Renal pelvis (tissue), 12 donors: ENCODE measurements at places on chromosomes 12 and 14. TPM values are rescaled to one million over a fixed set of nuclear protein-coding genes. Genes with fewer than 3 reads are reported as not detected.
A peak's percentile ranks its signal among the peaks of the same experiment; 100 is the strongest.

- DNase-seq, result no peak
Measured at GRCh38 chr12:15831315-15831978, 42.3 kb upstream of the EPS8 start.

GRCh38 chr14:37140176-37140575 lies 32.2 kb downstream of the SLC25A21 start:
- no peak for DNase-seq

GRCh38 chr12:26287671-26288381 lies 92.5 kb downstream of the SSPN start:
- peak; percentile 29 for DNase-seq

DENND5B gene
- 24.4 TPM for polyA plus RNA-seq

IL26 gene
- not detected for polyA plus RNA-seq

CTSG gene
- 0.71 TPM for polyA plus RNA-seq

ASB2 gene
- polyA plus RNA-seq, result 0.29 TPM

- no peak for DNase-seq
Measured at GRCh38 chr14:67446371-67447032, 34.5 kb upstream of the PLEK2 start.

DNA sequence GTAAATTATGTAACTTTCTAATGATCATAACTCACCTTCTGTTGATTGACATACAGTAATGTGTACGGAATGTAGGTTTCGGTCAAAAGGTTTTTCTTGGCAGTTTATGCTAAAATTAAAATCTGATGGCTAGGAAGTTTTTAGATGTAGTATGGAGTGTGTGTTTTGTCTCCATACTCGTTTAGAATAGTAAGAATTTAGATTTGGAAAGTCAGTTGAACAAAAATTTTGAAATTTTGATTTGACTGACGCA lies 859 bp downstream of the PALS1 start:
- DNase-seq, result no peak

GRCh38 chr12:3753544-3754284 lies 805 bp upstream of the CRACR2A start:
- DNase-seq, result no peak

- no peak for DNase-seq
Measured at GRCh38 chr14:73786636-73787485, 64.8 kb upstream of the PTGR2 start.

DNA sequence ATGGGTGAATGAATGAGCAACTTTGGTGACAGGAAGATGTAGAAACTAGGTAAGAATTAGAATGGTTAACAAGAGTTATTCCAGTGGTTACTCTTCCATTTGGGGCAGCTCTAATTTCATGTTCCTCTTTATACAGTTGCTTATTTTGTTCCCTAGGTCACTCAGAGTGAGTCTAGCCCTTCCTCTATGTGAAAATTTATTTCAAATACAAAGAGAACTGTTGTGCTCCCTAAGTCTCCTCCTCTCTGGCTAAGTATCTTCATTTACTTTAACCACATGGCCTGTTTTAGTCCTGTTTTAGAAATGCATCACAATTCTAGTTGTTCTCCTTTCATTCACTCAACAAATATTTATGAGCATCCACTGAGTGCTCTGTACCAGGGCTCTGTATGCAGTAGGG lies 51.1 kb upstream of the HIF1A start:
- no peak for DNase-seq

DNA sequence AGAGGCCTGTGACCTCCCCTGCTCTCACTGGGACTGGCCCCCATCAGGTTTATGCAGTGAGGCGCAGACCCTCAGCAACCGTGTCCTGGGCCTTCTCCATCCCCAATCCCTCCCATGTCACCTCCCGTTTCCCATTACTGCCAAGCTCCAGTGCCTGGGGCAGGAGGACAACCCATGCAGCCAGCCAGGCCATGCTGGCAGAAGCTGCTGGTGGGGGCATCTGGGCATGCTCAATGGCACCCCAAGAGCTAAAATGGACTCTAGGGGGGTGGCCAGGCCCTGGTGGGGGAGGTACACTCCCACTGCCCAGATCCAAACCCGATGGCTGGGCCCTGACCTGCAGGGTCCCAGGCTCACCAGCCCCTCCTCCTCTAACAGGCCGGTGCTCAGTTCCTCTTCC lies 20.5 kb upstream of the GPR132 start:
- no peak for DNase-seq

GRCh38 chr12:102959391-102959790 lies 1.9 kb downstream of the ASCL1 start:
- DNase-seq, result no peak

GRCh38 chr12:93029091-93029490 lies 100.0 kb upstream of the EEA1 start:
- no peak for DNase-seq

DNA sequence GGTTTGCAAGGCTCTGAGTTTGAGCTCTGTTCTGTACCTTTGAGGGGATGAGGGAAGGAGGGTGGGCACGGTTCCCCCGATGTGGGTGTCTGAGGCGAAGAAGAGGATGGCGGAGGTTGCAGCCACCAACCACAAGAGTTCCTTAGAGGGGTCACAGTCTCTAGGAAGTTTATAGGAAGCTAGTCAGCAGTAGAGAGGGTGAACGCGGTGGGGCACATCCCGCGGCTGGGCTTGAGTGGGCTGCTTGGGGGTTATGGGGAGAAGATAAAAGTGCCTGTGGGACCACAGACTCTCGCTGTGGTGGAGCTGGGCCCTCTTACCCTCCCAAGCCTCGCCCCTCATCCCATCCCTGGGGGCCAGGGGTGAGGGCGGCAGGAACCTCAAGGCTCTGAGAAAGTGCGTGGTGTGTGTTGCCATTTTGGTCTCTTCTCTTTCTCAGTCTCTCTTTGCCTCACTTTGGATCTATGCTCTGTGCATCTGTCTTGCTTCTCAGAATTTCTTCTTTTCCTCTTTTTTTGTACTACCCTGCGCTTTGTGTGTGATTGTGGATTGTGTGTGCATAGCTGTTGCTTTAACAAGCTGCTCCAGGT lies 2.7 kb downstream of the CD4 start:
- DNase-seq, result no peak

DNA sequence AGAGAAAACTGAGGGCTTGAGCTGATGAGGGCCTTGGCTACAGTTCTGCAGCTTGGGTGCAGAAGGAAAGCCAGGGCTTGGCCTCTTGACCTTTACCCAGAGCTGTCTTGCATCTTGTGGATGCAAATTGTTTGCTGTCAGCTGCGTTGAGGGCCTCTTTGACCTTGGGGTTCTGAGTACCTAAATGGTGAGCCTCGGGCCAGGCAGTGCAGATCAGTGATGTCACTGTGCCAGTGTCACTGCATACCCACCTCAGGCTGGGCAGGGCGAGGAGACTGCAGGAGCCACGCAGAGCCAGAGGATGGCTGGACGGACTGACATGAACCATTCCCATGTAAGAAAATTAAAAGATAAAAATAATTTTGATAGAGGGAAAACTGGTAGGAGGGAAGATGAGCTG lies 18.6 kb downstream of the ESRRB start:
- no peak for DNase-seq

DNA sequence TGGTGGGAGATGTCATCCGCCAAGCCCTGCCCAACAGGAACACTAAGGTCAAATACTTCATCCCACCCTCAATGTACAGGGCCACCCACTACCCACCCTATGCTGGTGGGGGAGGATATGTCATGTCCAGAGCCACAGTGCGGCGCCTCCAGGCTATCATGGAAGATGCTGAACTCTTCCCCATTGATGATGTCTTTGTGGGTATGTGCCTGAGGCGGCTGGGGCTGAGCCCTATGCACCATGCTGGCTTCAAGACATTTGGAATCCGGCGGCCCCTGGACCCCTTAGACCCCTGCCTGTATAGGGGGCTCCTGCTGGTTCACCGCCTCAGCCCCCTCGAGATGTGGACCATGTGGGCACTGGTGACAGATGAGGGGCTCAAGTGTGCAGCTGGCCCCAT lies 3.5 kb downstream of the B3GNT4 start:
- DNase-seq, result no peak

- DNase-seq, result no peak
Measured at GRCh38 chr14:101598159-101598558, 36.9 kb downstream of the DIO3 start.

- peak; percentile 50 for DNase-seq
Measured at GRCh38 chr12:66066137-66066928, 64.2 kb downstream of the LLPH start.

DNA sequence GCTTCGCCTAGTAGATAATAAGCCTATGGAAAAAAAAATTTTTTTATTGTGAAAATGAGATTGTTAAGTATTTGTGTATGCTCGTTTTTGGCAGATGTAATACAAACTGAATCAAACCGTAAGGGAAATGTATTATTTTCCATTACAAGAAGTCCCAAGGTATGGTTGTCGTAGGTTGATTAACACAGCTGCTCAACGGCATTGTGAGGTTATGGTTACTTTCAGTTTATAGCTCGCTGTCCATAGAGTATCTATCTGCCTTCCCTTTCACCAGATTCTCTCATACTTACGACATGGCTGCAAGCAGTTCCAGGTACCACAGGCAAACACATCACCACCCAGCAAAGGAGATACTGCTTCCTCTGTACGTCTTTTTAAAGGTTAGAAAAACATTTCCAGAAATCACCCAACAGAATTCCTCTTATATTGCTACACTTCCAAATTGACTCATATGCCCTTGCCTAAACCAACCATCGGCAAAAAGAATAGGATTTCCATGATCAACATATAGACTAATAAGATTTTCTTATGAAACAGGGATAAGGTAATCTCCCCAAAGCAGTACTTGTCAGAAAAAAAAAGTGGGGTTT lies 338.6 kb downstream of the SYT1 start:
- DNase-seq, result no peak

GRCh38 chr14:102806447-102806846 lies 29.2 kb downstream of the TRAF3 start:
- DNase-seq, result no peak

HCAR3 gene
- polyA plus RNA-seq, result 0.40 TPM

DNA sequence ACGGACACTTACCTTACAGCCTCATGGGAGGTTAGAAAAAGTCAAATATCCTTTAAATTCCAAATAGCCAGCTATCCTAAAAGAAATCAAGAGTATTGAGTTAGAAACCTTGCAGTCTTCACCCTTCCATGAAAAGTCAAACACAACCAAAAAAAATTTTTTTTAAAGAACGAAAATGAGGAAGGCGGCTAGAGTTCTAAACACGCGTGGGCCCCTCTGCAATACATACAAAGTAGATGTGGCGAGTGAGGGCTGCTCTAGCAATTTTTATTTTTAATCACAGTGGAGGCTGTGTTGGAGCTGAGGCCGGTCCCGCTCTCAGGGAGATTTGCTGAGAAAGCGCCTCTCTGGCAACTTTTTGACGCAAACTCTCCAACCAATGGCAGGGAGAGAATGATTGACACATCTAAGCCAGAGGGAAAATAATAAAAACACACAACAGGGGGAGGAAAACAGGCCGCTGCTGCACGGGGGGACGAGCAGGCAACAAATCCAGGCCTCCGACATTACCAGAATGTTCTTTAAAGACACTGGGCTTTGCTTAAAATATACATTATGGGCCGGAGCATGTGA lies at the start of gene OTX2:
TSS of gene OTX2 (minus strand) at position 333 of the 573 bp plus-strand sequence. CDS start 5,023 bp downstream, outside the sequence.
- DNase-seq, result no peak

LLPH gene
- 32.5 TPM for polyA plus RNA-seq
